ENCODE measurements at places on chromosomes 1 and 21.

DNA sequence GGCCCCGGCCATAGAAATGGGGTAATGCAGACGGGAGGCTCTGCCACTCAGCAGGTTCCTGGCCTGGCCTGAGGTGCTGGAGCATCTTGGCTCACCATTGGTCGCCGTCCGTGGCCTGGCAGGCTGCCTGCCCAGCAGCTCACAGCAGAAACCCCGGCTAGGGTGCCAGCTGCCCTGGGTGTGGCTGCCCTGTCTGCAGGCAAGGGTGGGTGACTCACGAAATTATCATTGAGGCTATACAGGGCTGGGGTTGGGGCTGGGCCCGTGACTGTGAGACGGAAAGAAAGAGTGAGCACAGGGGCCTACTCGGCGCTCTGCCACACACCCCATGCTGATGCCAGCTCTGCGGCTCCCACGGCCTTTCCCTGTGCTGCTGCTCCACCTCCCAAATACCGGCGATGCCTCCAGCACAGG, 8.0 kb upstream of the PKP1 start:
- DNase-seq, result no peak

DNA sequence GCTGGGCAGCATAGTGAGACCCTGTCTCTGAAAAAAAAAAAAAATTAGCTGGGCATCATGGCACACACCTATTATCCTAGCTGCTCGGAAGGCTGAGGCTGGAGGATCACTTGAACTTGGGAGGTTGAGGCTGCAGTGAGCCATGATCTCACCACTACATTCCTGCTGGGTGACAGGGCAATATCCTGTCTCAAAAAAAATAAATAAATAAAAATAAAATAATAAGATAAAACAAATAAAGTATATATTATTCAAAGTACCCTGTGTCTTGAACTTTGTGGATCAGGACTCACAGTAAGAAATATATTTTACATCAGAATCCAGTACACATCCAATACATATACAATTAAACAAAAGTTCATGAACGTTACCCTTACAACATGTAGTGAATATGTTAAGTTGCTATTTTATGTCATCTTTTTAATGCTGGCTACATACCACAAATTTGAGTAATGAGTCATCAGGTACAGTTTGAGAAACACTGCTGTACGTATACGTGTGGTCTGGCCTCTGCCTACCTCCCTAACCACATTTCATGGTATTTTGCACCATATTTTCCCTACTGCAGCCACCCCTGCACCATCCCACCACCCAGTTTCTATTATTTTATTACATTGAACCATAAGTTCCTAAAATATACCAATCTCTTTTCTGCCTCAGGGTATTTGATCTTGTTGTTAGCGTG, 4.4 kb downstream of the NME7 start:
- no peak for DNase-seq

GRCh38 chr1:230894664-230895063, 26.3 kb upstream of the C1orf198 start:
- DNase-seq, result no peak

- DNase-seq, result no peak
These were observed 65.4 kb upstream of the PTGS2 start for GRCh38 chr1:186745531-186746146.

- no peak for DNase-seq
These were observed 31.4 kb upstream of the C1orf185 start for GRCh38 chr1:51070640-51071039.

DNA sequence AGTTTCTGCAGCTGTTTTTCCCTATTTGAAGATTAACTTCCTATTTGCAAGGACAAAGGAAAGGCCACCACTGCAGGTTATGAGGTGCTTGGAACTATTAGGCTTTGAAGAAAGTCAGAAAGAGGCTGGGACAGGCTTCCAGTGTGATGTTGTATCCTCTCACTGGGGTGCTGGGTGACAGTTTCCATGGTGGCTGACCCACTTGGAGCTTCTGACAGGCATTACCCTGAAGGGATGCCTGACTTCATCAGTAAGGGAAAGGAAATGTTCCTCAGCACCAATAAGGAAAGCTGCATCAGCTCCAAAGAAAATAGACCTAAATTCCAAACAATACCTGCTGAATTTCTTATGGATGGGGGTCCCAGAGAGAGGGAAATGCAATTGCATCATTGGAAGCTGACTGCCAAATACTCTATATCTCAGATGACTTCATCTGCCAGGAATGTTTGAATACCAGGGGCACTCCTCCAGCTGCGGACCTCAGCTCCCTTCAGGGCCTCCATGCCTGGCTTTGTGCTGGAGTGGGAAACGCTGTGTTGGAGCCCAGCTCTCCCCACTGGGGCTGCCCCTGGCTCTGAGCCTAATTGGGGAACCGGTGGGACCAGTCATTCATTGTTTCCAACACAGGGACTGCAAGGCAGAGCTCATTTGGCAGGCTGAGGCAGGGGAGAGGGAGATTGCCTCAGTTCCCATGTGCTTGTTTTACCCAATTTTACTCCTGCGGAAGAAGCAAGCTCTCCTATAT, 76.6 kb downstream of the RGL1 start:
- DNase-seq, result no peak

- DNase-seq, result no peak
These were observed 17.6 kb downstream of the SHISA4 start for GRCh38 chr1:201906336-201906735.

DNA sequence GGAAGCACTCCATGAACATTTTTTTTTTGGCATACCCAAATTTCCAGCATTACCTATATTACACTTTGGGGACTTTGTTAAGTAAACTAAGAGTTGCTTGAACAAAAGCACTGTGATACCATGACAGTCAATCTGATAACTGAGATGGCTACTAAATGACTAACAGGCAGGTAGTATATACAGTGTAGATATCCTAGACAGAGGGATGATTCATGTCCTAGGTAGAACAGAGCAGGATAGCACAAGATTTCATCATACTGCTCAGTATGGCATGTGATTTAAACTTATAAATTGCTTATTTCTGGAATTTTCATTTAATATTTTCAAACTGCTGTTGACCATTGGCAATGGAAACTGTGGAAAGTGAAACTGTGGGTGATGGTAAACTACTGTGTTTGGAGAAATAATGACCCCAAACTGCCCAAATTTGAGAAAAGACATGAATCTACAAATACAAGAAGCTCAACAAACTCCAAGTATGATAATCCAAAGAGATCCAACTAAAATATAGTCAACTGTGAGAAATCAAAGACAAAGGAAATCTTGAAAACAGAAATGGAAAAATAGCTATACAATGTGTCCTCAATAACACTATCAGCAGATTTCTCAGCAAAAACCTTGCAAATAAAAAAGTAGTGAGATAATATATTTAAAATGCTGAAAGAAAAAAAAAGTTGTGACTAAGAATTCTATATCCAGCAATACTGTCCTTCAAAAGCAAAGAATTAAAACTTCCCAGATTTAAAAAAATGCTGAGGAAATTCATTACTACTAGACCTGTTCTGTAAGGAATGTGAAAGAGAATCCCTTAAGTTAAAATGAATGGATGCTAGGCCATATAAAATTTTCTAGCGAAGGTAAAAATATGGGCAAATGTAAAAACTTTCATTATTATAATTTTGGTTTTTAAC, 410.4 kb downstream of the DUSP10 start:
- no peak for DNase-seq
